ENCODE measurements at places on chromosomes 6 and 20.

- DNase-seq, result no peak
These were observed 102.3 kb downstream of the DST start for GRCh38 chr6:56540232-56541029.

DNA sequence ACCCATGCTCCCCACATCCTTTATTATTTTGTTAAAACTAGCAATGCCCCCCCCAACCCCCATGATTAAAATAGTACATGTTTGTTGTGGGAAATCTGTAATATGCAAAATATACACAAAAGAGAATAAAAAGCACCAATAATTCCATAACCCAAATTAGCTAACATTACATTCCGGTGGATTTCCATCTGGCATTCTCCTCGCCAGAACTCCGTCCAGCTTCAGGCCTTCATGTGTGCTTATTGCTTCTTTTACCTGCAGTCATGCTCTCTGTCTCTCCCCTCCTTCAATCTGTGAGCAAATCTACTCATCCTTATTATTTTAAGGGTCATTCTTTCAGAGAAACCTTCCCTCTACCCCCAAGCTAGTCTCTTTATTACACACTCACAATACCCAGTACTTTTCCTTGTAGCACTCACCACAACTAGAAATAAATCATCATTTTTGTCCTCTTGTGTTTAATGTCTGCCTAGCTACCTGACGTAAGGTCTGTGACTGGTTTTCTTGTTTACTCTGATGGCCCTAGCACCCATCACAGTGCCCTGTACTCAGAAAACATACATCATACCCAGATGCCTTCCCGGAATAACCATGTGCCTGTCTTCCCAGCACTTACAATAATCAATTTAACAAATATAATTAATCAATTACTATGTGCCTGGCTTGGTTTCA, 25.6 kb upstream of the IER3 start:
- no peak for DNase-seq

DNA sequence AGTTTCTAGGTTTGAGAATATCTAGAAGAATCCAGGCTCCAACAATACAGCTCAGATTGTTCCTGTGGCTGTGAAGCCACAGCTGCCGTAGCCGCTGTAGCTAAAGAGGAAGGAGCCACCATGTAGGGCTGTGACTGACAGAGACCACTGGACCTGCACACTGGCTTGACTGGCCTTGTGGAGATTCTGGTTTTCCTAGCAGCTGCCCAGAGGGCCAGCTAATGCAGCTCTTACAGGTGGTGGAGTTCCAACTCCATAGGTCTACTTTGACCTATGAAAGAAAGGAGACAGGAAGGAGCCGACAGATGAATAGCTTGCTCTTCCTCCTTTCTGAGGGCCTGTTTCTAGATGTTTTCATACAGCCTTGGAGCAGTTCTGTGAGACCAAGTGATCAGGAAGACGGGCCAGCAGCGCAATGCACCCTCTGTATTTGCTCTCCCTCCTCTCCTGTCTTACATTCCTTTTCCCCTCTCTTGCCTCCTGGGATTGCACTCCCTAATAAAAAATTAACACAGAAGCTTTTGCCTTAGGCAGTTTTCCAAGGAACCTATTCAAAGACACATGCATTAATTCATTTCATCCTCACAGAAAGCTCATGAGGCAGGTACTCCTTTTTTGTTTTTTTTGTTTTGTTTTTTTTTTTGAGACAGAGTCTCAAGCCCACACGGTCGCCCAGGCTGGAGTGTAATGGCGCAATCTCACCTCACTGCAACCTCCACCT, 51.8 kb upstream of the MYB start:
- no peak for DNase-seq

- no peak for DNase-seq
These were observed 161.0 kb downstream of the ASCC3 start for GRCh38 chr6:100719883-100720682.

- DNase-seq, result no peak
These were observed 41.0 kb downstream of the SNX14 start for GRCh38 chr6:85552652-85553051.

GRCh38 chr6:144216668-144217218, 66.4 kb downstream of the STX11 start:
- no peak for DNase-seq

DNA sequence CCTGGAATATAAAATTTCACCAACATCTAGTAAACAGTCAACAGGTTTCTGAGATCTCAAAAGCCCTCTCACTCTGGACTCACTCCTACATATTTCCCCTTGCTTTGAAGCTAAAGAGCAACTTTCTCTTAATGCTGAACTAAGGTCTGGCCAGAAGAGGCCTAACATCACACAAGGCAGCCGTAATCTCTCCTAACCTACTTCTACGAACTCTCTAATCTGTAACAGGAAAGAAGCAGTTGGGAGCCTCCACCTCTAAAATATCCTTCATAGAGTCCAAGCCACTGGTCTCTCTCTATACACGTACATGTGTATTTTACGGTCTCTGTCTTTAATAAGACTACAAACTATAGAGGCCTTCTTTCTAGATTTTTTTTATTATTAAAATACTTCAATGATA, 72.0 kb downstream of the REV3L start:
- no peak for DNase-seq

DNA sequence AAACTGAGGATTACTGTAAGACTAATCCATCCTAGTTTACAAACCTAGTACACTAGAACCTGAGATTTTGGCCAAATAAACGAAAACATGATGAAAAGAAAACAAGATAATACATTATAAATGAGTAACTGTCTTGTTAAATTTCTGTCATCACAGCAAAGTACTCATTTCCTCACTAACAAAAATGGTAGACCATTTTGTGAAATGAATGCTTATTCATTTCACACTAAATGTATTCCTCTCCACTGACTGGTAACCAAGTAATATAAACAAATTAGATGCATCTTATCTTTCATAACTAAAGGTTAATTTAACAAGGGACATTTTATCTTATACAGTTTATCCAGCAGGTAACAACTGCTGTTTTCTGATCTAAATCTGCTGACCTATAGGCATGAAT, 143.7 kb downstream of the REV3L start:
- DNase-seq, result no peak

- no peak for DNase-seq
These were observed 58.9 kb downstream of the MYH7B start for GRCh38 chr20:35014537-35014936.

DNA sequence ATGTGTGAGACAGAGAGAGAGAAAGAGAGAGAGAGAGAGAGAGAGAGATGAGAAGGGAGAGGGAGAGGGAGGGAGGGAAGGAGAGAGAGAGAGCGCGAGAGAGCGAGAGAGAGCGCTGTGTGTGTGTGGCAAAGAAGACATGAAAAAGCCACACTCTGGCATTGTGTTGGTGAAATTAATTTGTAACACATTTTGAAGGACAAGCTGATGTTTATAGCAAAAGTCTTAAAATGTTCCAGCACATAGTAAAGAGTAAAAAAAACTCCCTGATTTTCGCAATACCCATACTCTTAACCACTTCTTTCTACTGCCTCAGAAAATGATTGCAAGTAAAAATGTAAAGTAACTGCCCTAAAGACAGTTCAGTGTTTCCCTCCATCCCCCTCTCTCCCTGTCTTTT, 56.7 kb downstream of the SLC22A1 start:
- no peak for DNase-seq

DNA sequence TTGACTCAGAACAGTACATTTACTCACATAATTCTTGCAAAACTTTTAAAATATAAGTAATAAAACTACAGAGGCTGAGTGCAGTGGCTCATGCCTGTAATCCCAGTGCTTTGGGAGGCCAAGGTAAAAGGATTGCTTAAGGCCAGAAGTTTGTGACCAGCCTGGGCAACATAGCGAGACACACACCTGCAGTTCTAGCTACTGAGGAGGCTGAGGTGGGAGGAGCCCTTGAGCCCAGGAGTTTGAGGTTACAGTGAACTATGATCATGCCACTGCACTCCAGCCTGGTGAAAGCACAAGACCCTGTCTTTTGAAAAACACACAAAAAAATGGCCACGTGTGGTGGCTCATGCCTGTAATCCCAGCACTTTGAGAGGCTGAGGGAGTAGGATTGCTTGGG, 21.8 kb upstream of the MYO6 start:
- no peak for DNase-seq

- DNase-seq, result no peak
These were observed 7.3 kb downstream of the TRDN start for GRCh38 chr6:123629258-123629941.

DNA sequence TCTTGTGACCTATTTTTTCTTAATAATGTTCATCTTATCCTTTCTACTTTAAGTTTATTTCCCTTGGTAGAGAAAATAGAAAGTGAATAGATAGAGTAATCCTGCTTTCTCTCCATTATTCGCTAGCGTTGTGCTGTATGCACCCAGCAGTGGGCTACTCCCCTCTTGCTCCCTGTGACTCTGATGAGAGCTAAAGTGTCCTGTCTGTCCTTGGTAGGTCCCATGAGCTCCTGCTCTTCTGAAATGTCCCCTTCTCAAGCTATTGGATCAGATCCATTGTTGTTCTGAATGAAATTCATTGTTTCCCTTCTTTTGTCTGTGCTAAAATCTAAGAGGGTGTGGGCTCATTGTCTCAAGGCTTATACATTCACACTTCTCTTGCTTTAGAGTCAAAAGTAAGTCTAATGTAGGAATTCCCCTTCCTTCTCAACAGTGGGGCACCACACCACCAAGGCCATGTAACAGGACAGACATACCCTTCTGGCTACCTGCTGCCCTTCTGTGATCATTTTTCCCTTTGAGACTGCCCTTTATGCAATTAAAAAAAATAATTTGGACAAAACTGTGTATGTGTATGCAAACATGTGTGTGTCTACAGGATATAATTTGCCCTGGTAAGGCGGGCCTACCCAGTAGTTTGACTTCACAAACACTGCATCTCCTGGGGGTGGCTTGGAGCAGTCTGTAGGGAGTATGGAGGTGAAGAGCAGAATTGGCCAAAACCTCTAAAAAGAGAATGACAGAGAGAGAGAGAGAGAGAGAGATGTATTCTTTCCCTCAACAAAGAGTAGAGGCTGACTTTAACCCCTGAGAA, 167.0 kb upstream of the MYLIP start:
- DNase-seq, result no peak

DNA sequence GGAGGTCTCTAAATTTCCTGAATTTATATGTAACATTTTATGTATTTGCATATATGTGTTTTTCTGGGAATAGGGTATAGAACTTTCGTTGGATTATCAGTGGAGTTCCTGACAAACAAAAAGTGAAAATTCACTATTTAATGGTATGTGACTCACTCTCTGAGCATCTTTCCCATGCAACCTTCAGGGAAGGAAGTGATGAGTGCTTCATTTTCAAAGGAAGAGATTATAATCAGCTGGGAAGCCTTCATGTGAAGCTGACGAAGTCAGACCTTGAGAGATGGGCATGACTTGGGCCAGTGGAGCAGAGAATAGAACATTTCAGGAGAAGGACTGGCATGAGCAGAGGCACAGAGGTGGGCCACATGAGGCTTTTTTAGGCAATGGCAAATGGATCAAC, 72.7 kb downstream of the FAXC start:
- no peak for DNase-seq

- peak; percentile 49 for DNase-seq
These were observed 67.0 kb downstream of the DNAAF9 start for GRCh38 chr20:3340443-3340842.

DNA sequence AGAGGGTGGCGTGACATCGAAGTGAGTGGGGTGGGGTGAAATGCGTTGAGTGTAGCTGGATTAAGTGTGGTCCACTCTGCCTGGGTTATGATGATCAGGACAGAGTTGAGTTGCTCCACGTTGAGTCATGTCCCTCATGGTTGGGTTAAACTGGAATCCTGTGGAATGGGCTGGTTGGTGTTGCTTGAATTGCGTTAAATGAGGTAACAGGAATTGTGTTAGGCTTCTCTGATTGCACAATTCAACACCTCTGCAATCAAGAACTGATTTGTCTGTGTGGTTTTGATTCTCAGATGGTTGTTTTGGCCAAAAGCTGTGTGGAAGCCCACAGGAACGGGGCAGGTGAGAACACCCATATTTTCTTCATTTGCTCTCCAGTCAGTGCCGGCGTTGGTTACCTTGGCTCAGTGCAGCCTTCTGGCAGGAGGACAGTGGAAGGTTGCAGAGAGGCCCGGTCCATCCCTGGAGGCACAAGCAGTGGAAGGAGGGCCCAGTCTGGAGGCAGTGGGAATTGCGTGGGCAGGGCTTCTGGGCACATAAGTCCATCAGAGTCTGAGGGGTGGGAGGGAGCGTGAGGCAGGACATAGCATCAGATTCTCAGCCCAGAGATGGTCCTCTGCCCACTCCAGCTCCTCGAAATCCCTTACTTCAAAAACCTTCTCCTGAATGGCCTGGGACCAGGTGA, 11.6 kb downstream of the NOTCH4 start:
- DNase-seq, result no peak

DNA sequence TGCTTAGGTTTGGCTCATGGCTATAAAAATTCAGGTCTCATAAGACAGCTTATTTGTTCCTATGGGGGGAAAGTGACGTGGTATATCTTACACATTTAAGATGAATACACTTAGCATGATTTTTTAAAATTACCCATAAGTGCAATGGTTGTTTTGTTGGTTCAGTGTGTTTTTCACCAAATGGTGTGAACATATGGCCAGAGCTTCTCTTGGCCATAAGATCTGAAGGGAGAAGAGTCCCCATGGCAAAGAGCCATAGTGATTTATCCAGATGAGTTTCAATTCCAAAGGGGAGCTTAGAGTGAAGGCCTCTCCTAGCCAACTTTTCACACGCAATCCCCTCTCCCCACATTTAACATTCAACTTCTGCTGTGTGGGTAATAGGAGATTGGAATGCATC, 107.6 kb downstream of the TMEM242 start:
- DNase-seq, result no peak

DNA sequence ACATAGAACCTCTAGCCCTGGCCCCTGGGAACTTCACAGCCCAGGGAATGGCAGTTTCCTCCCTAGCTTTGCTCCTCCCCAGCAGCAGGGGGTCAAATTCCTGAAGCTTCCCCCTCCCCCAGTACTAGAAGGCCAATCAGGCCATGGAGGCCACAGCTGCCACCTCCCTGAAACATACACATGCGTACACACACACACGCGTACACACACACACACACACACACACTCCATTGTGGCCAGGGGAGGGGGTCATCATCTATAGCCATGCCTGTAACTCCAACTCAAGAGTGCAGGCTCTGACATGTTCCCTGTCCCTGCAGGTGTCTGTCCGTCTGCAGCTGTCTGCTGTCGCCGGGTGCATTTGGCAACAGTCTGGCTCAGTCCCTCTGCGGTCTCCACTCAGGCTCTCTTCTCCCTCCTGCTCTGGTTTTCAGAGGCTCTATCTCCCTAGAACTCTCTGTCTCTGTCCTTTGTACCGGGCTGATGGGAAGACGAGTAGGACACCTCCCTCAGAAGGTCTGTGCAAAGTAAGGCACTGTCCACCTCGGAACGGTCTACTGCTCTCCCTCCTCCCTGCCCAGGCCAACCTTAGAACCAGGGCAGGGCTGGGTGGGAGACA, 1.4 kb downstream of the LRFN2 start:
- DNase-seq, result no peak

- no peak for DNase-seq
These were observed 10.6 kb upstream of the TBC1D20 start for GRCh38 chr20:472889-473292.
